CD4-positive, alpha-beta T cell treated with Interleukin-21 for 1 hour (primary cell): ENCODE measurements at places on chromosomes 13 and 19.

GRCh38 chr19:58060231-58060630 is 1.1 kb downstream of the ZNF135 start:
- DNase-seq: no peak

- no peak for DNase-seq
Observed at GRCh38 chr13:99648066-99648665, 146.9 kb downstream of the TM9SF2 start.

GRCh38 chr13:39602277-39602613 is 748 bp downstream of the LHFPL6 start:
- no peak for DNase-seq

DNA sequence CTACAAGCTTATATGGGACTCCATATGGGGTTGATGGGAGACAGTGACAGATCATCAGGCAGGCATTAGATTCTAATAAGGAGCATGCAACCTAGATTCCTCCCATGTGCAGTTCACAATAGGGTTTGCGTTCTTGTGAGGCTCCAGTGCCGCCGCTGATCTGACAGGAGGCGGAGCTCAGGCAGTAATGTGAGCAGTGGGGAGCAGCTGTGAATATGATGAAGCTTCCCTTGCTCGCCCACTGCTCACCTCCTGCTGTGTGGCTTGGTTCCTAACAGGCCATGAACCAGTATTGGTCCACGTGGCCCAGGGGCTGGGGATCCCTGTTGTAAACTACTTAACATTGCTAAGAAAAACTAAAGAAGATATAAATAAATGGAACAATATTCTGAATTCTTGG is 378.4 kb downstream of the KCNRG start:
- no peak for DNase-seq

- no peak for DNase-seq
Observed at GRCh38 chr13:37198629-37199028, 93.2 kb upstream of the CSNK1A1L start.

DNA sequence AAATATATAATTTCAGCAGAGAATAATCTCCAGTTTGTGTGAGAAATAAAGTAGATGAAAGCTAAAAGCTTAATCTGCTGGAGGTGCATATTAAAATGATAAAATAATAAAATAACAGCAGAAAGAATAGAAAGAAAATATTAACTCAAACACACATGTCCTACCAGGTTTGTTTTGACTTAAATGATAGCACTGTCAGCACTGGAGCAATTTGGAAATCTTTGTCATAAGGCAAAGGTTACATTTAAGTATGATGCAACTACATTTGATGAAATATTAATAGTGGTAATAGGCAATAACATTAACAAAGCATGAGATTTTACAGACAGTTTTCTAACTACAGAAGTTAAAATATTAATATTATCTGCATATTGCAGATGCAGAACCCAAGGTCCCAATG is 2380.1 kb downstream of the PCDH9 start:
- no peak for DNase-seq

- DNase-seq: no peak
Observed at GRCh38 chr19:13492128-13492527, 14.2 kb downstream of the CACNA1A start.

- DNase-seq: no peak
Observed at GRCh38 chr19:10891405-10892086, 20.2 kb downstream of the CARM1 start.

- no peak for DNase-seq
Observed at GRCh38 chr13:99686157-99686572, 184.9 kb downstream of the TM9SF2 start.

GRCh38 chr13:31998131-31998530 is 33.4 kb upstream of the FRY start:
- DNase-seq: no peak

DNA sequence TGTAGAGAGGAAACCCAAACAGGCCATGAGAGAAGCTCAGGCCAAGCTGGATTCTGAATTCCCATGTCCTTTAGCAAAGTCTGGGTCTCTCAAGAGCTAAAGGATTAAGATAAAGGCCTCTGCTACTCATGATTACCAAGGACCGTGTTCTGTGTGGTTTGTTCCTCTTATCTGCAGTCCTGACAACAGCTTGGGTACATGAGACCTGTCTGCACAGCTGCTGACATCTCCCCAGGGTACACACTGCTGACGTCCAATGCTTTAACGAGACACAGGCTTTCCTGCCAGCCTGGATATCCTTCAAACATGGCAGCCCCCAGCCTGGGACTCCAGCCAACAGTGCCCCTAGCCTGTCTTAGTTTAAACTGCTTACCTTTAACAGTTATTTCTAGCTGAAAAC is 211.0 kb downstream of the SLC7A1 start:
- no peak for DNase-seq

GRCh38 chr19:6161271-6161850 is 25.9 kb downstream of the ACSBG2 start:
- peak; percentile 88 for DNase-seq

- no peak for DNase-seq
Observed at GRCh38 chr13:98174307-98174706, 2.8 kb downstream of the RNF113B start.

DNA sequence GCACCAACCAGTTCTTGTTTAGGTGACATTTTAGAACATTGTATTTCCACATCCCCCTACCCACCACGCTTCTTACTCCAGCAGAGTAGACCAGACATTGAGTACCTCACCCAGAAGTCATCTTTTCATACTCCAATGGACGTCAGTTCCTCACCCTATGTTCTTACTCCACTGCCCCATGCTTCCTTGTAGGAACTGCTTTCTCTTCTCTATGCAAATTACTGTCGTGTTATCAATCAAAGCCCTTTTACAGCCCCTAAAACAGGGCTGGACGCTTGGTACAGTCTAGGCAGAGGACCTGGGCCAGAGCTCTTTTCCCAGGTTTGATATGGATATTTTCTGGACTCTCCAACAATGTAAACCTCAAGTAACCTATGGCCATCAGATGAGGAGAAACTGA is 58.2 kb downstream of the USP12 start:
- no peak for DNase-seq

- DNase-seq: no peak
Observed at GRCh38 chr19:3684054-3684816, 16.0 kb downstream of the PIP5K1C start.

GRCh38 chr19:1438035-1438932 is at the start of gene RPS15:
RPS15 (plus strand) TSS chr19:1438396; CDS start chr19:1438426, 30 bp downstream.
- DNase-seq: peak; percentile 96

- no peak for DNase-seq
Observed at GRCh38 chr19:10418235-10418484, 2.2 kb upstream of the PDE4A start.

DNA sequence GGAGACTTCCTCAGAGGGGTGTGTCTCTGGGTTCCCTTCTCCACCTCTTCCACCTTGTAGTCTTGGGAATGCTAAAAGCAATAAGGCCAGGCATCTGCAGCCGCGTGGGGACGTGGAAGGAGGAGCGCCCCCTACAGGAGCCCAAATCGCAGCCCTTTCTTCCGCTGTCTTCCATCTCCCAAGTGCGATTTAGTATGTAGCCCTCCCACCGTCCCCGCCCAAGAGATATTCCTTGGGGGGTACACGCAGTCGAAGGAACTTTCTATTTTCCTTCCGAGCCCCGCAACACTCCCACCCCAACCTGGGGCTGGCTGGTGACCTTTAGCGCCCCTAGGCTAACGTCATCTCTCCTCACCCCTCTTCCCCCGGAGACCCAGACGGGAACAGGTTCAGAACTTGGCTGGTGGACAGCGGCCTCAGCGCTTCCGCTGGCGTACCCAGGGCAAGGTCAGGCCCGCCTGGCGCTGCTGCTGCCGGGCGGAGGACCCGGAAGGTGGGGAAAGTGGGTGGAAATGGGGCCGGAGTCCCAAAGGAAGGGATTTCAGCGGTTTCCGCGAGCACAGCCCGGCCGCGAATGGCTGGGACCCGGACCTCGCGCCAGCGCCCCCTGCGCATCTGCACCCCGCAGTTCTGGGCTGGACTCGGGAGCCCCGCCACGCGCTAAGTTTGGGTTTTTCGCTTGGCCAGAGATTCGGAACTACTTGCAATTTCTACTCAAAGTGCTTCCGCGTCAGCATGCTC is 2.1 kb upstream of the PCDH8 start:
- peak; percentile 22 for DNase-seq

- peak; percentile 50 for DNase-seq
Observed at GRCh38 chr19:42092350-42092749, 16.4 kb downstream of the ZNF574 start.

GRCh38 chr19:30089086-30089665 is 147.1 kb downstream of the URI1 start:
- DNase-seq: no peak

DNA sequence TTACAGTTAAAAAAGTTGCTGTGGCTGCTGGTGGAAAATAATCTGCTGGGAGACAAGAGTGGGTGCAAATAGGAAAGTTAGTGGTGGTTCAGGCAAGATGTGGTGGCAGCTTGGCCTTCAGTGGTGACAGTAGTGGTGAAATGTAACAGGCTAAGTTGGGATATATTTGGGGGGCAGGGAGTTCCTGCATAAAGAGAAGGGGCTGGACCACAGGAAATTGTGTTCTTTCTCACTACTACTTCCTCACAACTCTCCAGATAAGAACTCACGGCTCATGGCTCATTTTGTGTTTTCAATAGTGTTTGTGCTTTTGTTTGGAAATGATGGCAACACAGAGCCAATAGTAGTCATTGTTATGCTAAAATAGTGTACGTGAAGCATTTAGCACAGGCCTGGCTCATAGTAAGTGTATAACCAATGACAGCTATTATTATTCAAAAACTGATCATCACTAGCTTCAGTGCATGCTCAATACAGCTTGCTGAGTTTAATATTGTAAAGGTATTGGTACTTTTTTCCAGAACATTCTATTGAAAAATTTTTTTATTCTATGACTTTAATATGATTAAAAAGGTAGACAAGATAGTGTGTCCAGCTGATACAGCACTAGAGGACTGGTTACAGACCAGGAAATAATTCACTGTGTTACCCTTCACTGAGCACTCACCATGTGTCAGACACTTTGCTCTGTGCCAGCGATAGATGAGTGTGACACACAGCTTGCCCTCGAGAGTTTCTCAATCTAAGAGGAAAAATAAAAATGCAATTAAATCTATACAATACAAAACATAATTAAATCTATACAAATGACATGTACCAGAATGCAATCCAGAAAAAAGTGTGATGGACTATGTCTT is 209.8 kb downstream of the POU4F1 start:
- DNase-seq: no peak

- DNase-seq: no peak
Observed at GRCh38 chr19:925087-925525, 729 bp upstream of the ARID3A start.

GRCh38 chr13:41049480-41050440 is 11.5 kb upstream of the WBP4 start:
- no peak for DNase-seq

DNA sequence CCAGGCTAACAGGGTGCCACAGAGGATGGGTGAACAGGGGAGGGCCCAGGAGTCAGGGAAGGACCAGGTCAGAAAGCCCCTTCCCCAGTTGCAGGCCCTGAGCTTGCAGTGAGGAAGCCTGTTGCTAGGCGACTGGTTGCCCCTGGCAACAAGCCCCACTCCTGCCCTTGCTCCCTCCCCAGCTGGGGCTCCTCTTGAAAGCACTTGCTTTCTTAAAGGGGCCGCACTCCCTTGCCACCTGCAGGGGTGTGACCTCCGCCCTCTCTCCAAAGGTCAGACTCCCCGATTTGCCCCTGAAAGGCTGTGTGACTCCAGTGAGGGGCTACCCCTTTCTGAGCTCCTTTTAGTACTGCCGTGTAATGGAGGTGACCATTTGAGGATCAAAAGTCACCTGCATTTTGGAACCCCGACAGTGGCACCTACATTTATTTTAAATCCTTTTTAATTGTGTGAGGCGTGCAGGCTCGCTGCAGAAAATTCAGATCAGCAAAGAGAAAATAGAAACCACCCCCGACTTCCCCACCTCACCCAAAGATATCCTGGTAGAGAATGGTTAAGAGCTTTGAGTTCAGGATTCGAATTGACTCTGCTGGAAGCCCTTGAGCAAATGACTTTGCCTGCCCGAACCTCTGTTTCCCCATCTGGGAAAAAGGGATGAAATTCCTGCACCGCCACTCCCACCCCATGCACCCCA is 4.8 kb downstream of the FCHO1 start:
- peak; percentile 53 for DNase-seq

GRCh38 chr19:29326351-29326750 is 113.4 kb upstream of the UQCRFS1 start:
- no peak for DNase-seq

DNA sequence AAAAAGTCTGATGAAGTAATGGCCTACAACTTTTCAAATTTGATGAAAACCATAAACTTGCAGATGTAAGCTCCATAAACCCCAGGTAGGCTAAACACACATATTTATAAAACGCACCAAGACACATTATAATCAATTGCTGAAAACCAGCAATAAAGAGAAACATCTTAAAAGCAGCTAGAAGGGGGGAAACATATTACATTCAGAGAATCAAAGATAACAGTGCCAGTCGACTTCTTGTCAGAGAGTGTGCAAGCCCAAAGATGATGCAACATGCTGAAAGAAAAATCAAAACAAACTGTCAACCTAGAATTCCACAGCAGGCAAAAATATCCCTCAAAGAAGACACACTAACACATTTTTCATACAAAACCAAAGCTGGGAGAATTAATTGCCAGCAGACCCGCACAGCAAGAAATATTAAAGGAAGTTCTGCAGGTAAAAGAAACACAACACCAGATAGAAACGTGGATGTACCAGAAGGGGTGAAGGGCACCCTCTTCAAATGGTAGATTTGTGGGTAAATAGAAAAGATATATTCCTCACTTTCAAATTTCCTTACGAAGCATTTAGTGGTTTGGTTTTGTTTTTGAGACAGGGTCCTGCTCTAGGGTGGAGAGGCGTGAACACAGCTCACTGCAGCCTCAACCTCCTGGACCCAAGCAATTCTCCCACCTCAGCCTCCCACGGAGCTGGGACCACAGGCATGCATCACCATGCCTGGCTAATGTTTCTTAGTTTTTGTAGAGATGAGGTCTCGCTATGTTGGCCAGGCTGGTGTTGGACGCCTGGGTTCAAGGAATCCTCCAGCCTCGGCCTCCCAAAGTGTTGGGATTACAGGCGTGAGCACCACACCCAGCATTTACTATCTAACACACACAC is 16.5 kb upstream of the ATP1A3 start:
- DNase-seq: no peak

DNA sequence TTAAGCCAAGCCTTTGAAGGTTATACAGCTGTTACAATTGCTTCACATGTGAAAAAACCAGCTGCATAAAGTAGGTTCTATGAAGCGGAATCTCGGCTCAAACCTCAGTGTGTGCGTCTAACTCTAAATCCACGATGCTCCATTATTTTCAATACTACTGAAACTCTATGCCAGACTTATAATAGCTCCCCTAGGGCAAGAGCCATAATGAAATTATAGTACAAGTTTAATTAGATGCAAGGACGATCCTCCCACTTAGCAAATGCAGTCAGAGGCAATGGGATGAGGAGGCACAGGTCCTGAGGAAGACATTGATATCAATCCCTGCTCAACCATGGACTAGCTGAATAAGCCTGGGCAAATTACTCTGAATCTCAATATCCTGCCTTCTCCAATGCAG is 31.1 kb downstream of the SLC7A1 start:
- no peak for DNase-seq

GRCh38 chr13:27261396-27261795 is 9.2 kb upstream of the RASL11A start:
- no peak for DNase-seq

- DNase-seq: no peak
Observed at GRCh38 chr13:103676329-103676728, 610.1 kb upstream of the SLC10A2 start.

GRCh38 chr13:36131222-36131930 is at the start of gene DCLK1:
DCLK1 (minus strand) TSS chr13:36131382.
- DNase-seq: no peak

- DNase-seq: peak; percentile 13
Observed at GRCh38 chr13:99124794-99125316, 75.8 kb upstream of the UBAC2 start.
